Activated T-cell treated with anti-CD3 and anti-CD28 coated beads, Interleukin-2, amount 50 U/mL, for 48 hours (primary cell): ENCODE measurements at places on chromosomes 12 and 14.

DNA sequence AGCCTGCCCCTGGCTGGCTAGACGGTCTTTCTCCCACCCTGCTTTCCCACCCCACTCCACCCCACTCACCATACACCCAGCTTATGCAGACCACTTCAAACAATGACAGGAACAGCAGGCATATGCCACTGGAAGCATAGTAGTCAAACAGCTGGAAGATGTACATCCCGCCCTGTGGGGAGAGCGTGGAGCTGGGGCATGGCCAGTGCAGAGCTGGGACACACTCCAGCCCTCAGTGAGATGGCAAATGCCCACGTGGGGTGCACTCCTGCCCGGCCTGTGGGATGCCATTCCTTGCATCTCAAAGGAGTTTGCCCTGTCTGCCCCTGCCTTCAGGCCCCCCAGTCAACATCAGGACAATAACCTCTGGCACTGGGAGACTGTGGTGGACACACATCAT lies 18.8 kb downstream of the SLC6A12 start:
- DNase-seq, result no peak

DNA sequence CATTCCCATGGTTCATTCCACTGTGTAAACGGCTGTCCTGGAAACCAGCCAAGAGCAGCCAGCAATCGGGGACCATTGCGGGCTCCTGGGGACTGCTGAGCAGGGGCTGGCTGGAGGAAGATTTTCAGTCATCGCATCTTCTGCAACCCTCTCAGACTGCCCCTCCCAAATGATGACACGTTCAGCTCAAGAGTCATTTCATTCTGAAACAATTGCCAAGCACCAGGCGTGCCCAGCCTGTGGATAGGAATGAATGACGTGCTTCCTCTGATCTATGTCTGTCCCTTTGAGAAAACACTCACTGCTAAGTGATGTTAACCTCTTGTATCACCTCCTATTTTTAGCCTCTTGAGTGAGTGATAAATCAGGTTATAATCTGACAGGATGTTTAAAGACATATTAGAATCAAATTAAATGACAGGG lies 62.0 kb downstream of the NDUFA12 start:
- peak; percentile 73 for DNase-seq

GRCh38 chr14:62952226-62952625 lies 93.0 kb downstream of the KCNH5 start:
- DNase-seq, result no peak

DNA sequence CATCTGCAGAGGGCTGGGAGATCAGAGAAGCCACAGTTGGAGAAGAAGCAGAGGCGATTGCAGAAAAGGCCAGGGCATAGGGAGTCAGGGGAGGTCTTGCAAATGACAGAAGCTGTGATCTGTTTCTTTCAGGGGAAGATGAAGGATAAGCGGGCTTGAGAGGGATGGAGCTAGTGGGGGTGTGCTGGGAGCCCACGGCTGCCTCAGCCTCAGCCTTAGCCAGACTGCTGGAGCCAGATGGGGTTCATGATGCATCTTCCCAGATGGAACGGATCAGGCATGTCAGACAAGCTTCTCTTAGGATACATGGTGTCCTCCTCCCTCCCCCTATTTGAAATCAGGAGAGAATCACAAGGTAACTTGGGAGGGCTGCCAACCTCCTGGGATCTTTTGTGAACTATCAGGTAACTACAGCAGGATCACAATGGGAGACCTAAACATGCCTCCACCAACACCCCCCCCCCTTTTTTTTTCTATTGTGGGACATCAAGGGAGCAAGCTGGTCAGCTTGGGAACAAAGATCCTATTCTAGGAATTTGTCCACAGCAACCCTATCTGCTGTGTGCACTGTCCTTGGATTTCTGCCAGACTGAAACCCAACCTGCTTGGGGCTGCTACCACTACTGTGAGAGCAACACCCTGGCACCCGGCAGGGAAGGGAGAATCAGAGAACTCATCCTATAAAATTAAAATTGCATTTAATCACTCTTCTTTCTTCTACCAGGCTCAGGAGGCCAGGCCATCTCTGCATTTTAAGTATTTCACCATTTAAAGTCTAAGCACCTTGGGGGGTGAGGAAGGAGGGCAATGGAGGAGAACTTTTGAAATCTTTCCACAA lies 10.7 kb upstream of the ATP2A2 start:
- no peak for DNase-seq

GRCh38 chr12:118064608-118065007 lies 3.6 kb upstream of the WSB2 start:
- peak; percentile 39 for DNase-seq

- DNase-seq, result no peak
Measured at GRCh38 chr14:64178814-64179213, 115.4 kb downstream of the ESR2 start.

DNA sequence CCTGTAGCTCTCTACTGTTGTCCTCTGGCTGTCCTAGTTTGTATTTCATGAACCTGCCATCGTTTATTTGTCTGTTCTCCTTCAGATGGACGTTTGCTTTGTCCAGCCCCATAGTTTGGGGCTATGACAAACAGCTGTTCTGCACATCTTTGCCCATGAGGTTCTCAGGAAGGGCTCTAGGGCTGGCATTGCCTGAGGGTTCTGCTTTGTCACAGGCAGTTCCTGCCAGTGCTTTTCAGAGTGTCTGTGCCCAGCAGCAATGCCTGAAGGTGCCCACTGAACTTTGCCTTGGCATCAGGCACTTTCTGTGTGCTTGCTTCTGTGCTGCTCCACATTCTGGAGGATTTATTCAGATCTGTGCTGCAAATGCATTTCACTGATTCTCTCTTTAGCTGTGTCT lies 361.3 kb downstream of the TMEM121 start:
- peak; percentile 10 for DNase-seq

DNA sequence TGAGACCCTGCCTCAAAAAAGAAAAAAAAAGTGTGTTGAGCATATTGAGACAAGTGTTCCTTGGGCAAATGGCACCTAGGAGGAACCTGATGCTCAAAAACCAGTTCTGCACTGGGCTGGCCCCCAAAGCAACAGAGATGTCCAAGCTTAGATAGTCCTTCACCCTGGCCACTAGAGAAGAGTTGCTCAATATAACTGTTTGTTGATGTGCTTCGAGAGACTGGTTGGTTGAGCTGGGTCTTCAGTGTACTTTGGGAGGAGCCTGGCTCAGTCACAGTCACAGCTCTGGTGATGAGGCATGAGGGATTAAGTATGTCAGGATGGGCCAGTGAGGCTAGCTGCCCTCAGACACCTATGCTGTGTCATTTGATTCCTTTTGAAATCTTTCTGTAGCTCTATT lies 38.0 kb downstream of the SLC2A14 start:
- DNase-seq, result no peak

DNA sequence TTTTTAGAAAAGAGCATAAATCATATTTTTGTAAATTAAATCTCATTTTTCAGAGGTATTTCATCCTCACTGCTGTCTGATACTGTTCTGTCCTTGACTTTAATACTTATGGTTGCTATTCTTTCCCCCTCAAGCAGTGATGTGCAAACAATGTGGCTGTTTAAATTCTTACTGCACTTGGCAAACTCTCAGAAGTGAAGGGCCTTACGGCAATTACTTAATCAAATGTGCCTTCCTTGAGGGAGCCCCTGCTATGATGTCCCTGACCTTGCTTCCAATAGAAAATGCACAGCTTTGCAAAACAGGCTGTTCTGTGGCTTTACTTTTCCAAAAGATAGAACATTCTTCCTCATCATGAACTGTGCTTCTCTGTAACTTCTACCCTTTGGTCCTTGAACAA lies 35.2 kb downstream of the UBE3B start:
- no peak for DNase-seq

GRCh38 chr12:132491138-132491663 lies 1.2 kb downstream of the FBRSL1 start:
- no peak for DNase-seq

GRCh38 chr14:90281261-90281660 lies 24.9 kb downstream of the PSMC1 start:
- no peak for DNase-seq

DNA sequence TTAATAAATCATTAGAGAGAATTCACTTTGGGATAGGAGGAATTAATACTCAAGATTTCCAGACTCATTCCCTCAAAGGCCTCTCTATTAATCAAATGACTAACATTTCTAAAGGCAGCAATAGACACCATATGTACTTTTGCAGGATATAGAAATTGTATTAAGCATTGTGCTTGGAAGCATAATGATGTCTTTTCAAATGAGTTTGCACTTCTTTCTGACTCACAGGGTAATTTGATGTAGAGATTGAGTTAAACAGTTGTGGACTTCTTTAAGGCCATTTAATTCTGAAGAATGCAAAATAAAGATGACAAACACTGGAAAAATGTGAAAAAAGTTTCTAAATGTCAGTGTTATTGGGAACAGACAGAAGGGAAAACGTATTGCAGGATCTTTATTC lies 63.4 kb upstream of the CSRP2 start:
- no peak for DNase-seq

DNA sequence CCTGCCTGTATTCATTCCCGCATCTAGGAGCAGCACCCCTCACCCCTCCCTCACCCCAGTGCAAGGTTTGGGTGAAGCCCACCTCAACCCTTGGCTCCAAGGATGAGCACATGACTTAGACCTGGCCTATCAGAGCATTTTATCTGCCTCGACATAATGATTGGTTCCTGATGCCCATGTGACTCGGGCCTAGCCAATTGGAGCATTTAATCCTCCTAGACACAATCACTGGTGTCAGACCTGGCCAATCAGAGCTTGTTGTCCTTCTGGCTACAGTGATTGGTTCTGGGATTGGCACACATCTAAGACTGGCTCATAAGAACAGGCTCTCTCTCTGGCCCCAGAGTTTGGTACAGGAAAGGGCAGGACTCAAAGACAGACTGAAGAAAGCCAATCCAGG lies 73.1 kb upstream of the MYL2 start:
- no peak for DNase-seq
